ENCODE measurements at places on chromosomes 13 and 19. TPM values are rescaled to one million over a fixed set of nuclear protein-coding genes. Genes with fewer than 3 reads are reported as not detected.

Gene CRX
- polyA plus RNA-seq: 0.12 TPM

Gene RPS28
- 707 TPM for polyA plus RNA-seq

GRCh38 chr13:19680751-19681150 lies 47.3 kb downstream of the MPHOSPH8 start:
- DNase-seq: no peak
- H3K27ac ChIP-seq: no peak overlapping the region
- no peaks in the 10 kb centered on the region for H3K27me3 ChIP-seq
- H3K36me3 ChIP-seq: peaks cover 22% of the 10 kb centered on the region

DNA sequence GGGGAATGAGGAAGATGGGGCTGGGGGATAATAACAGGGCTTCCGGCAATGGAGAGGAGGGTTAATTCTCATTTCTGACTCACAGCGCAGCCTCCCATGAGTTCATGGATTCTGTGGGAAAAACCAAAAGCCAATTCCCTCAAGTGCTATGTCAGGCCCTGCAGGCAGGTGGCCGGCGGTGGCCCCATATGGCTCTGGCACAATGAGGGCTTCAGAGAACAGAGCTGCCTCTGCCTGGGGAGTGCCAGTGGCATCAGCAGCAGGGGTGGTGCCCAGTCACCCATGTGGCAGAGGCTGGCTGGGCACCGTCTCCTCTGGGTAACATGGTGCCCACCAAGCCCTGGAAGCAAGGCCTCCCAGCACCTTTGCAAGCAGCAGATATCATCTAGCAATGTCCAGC lies 69.1 kb downstream of the ALOX5AP start:
- H3K27ac ChIP-seq: no peak overlapping the region
- no peaks in the 10 kb centered on the region for H3K36me3 ChIP-seq
- DNase-seq: no peak
- H3K4me3 ChIP-seq: no peak overlapping the region
- H3K4me1 ChIP-seq: peaks cover 28% of the 10 kb centered on the region

- no peak overlapping the region for H3K4me3 ChIP-seq
- DNase-seq: peak; percentile 68
- no peaks in the 10 kb centered on the region for H3K36me3 ChIP-seq
- peaks cover 11% of the 10 kb centered on the region for H3K4me1 ChIP-seq
- no peaks in the 10 kb centered on the region for H3K27me3 ChIP-seq
- no peak overlapping the region for H3K27ac ChIP-seq
Observed at GRCh38 chr19:48424694-48425219, 21.0 kb upstream of the GRWD1 start.

- no peak for DNase-seq
- no peaks in the 10 kb centered on the region for H3K27me3 ChIP-seq
- H3K4me3 ChIP-seq: no peak overlapping the region
- H3K27ac ChIP-seq: no peak overlapping the region
- H3K4me1 ChIP-seq: no peaks in the 10 kb centered on the region
Observed at GRCh38 chr13:85040215-85040614, 759.0 kb downstream of the SLITRK6 start.

DNA sequence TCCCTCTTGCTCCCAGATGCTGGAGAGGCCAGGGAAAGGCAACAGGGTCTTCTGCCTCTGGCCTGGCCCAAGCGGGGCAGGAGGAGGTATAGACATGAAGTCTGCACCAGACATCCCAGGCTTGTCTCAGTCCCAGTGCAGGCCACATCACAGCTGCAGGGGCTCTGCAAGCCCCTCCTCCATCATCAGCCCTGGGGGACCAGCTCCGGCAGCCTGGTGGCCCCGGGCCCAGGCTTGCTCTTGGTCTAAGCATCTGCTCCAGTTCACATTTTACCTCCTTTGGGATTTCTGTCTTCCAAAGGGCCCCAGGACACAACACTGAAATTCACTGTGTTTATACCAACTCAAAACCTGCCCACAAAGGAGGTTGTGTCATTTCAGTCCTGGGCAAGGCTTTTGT lies 359.4 kb downstream of the ZNF536 start:
- no peaks in the 10 kb centered on the region for H3K4me1 ChIP-seq
- H3K27ac ChIP-seq: no peak overlapping the region
- H3K27me3 ChIP-seq: no peaks in the 10 kb centered on the region
- H3K4me3 ChIP-seq: no peak overlapping the region

GRCh38 chr13:79018166-79018565 lies 359.2 kb upstream of the OBI1 start:
- no peaks in the 10 kb centered on the region for H3K36me3 ChIP-seq
- H3K4me1 ChIP-seq: no peaks in the 10 kb centered on the region
- no peak overlapping the region for H3K4me3 ChIP-seq
- no peak overlapping the region for H3K27ac ChIP-seq
- no peak for DNase-seq

Measured in left lung (tissue), 14 donors.